Stimulated activated CD4-positive, alpha-beta T cell treated with anti-CD3 and anti-CD28 coated beads, Interleukin-1b, Interleukin-23, amount 100 ng/mL, for 1 hour (primary cell): ENCODE measurements at places on chromosomes 4 and X.

DNA sequence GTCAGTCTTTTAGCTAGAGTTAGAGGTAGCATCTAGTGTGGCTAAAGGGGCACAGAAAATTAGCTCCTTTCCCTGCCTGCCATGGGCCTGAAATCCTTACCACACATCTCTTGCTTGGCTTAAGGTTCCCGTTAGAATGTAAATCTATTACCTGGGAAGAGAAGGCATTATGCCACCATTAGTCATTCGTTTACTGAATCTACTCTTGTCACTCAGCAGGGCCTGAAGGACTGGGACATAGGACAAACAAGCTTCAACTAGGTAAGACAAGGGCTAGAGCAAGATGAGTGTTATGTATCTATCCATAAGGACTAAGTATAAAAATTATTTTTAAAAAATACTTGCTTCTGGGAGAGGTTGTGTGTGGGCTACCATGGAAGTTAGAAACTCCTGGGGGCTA, 112.4 kb downstream of the CT47B1 start:
- DNase-seq = no peak

DNA sequence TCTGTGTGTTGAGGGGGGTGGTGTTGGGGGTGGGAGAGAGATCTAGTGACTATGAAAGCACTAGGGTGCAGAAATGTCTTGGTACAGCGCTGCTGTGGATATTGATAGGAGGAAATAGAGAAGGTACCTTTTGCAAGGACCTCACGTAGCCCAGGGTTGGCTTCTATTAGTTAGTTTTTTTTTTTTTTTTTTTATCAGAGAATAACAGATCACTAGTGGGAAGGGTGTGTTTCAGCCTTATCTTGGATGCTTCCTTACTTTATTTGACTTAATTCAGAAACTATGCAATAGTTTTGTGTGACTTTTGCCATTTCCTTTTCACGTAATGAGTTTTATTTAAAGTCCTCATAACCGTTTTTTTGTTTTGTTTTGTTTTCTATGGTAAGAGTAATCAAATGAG, 16.4 kb upstream of the PGRMC2 start:
- DNase-seq = no peak

DNA sequence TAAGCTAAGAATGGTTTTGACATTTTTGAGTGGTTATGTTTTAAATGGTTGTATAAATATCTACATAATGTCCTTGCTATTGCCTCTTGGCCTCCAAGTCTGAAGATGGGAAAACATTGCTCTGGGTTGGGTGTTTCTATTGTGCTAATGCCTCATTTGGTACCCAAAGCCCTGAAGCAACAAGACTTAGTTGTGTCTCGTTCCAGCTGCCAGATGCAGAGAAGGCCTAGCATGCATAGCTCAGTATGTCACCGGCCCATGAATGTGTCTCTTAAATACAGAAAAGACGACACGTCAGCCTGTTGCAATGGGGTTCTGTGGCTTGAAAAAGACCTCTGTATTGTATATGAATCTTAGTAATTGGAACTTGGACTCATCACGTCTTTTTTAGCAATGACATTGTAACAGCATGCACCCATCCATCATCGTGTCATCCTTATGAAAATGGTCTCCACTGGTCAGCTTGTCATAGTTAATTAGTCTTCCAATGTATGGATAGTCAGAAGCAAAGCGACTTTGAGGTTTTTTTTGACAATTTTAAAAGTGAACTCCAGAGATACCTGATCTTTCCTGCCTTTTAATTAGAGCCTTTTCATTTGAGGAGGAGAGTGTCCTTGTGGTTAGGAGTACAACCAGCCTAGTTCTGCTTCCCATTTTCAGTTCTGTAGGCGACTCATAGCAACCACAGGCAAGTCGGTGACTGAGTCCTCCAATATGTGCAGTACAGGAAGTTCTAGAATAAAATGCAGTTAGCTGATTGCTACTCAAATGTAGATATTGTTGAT, 126.4 kb upstream of the GATB start:
- DNase-seq = no peak

DNA sequence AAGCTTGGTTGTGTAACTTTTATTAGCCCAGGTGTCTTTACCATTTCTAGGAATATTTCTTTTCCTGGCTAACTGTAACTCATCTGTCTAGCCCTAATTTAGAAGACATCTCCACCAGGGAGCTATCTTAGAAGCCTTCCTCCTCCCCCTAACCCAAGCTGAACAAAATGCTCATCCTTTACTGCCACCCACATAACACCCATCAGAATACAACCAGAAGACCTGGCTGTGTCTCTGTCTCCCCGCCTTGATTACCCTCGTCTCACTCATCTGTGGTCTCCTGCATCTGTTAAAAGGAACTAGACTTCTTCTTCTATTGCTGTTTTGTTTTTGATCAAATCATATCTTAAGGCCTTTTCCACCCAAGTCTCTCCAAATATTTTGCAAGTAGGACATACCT, 4.8 kb upstream of the TMEM154 start:
- no peak for DNase-seq

- DNase-seq = no peak
These were observed 49.0 kb upstream of the TRAM1L1 start for GRCh38 chr4:117134386-117134785.

DNA sequence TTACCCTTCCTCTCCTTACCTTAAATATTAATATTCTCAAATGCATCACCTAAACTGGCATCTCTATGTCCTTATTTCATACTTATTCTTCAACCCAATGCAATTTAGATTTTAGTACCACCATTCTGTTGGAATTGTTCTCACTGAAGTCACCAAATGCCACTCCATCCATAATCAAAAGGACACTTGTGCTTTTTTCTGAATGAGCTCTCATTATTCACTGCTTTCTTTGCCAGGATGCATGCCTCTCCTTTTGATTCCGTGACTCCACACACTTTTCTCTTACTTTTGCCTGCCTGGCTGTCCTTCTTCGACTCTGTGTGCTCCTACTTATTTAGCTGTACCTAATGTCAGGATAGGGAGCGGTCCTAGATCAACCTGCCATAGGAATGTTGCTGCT, 633.1 kb upstream of the BOD1L1 start:
- no peak for DNase-seq

- no peak for DNase-seq
These were observed 95.0 kb downstream of the NYX start for GRCh38 chrX:41542135-41542534.

DNA sequence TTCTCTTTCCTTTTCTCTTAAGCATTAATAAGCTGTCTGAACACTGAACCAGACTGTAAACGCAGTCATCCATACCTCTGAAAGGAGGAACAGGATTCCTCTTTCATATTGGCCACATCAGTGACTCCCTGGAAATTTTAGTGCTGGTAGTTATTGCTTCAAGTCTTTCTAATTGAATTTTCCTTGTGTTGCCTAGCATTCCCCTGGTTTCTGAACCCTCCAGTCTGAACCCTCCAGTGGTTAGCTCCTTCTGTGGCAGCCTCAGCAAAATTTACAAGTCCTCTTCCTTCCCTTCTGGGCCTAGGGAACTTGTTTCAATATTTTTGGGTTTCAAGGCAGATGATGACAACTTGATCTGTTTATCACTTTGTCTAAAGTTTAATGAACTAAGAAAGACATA, 7.9 kb downstream of the SPARCL1 start:
- DNase-seq = no peak

DNA sequence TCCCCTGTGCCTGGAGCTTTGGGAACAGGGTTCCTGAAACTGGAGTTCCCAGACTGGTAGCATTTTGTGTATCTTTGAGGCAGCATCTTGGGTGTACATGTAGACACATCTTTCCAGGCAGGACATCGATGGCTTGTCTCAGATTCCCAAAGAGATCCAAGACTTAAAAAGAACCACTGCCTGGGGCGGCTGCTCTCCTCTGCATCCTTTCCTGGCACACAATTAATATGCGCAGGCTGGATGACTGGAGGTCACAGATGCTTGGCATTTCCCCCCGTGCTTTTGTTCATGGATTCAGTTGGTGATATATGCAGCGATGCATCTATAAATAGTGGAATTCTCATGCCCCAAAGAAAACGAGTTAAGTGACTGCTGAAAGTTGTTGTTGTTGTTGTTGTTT, 80.5 kb downstream of the CLDN34 start:
- DNase-seq = no peak

DNA sequence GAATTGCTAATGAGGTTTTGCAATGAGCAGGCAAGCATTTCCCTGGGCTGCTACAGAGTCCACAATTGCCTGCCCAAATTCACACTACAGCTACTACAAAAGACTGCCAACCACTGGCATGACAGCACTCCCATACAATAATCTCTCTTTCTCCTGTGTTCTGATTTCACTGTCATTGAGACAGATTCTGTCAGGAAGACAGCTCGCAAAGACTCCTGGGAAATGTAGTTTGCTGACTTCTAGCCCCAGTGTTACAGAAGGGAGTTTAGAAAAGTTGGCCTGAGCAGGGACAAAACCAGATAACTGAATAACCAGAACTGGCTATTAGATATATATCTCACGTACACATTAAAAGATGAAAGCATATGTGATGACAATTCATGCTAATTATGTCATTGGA, 1231.3 kb upstream of the PRKX start:
- no peak for DNase-seq

GRCh38 chr4:48047421-48047844, 30.9 kb downstream of the NIPAL1 start:
- DNase-seq = peak; percentile 21

DNA sequence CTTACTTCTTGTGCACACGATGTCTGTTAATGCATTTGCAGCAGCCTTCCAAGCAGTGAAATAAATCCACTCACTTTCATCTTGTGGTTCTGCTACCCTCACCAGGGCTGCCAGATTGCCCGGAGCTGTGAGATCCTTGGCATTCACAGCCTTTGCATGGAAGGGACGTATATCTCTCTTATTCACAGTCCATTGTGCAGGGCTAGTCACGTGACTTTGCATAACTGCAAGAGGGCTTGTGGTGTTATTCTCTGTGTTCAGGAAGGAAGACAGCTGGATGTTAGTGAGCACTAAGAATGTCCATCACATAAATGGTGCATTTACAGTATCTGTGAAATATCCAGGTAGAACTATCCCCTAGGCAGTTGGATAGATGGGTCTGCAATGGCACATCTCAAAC, 96.5 kb upstream of the BEND4 start:
- no peak for DNase-seq

GRCh38 chr4:142181021-142181420, 544.6 kb downstream of the IL15 start:
- DNase-seq = no peak

DNA sequence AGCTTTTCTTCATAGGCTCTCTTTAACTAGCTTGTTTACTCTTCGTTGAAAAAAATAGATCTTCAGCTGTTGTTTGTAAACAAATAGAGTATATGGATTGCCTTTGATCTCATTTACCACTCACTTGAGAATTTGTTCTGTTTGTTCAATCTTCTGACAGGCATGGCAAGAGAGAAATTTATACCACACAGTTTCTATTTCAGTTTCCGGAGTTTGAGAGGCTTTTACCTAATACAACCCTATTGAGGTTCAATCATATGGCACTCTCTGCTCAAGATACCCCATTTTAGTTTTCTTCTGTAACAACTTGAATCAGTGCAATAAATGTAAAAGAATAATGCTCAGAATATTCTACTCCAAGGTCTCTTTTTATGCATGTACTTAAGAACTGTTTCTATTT, 148.0 kb downstream of the EMCN start:
- no peak for DNase-seq

GRCh38 chrX:10008483-10009056, 41.4 kb downstream of the CLDN34 start:
- no peak for DNase-seq

GRCh38 chr4:89681219-89681618, 155.7 kb downstream of the SNCA start:
- no peak for DNase-seq

DNA sequence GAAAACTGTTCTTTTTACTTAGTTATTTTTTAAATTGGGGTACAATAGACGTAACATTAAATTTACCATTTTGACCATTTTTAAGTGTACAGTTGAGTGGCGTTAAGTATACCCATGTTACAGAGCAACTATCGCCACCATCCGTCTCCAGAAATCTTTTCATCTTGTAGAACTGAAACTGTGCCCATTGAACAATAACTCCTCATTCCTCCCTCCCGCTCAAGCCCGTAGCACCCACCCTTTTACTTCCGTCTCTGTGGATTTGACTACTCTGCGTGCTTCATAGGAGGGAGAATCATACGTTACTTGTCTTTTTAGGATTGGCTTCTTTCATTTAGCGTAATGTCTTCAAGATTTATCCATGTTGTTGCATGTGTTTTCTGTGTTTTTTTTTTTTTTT, 55.3 kb downstream of the TMEM131L start:
- no peak for DNase-seq

- DNase-seq = no peak
These were observed 323.6 kb downstream of the BCOR start for GRCh38 chrX:39773923-39774773.

DNA sequence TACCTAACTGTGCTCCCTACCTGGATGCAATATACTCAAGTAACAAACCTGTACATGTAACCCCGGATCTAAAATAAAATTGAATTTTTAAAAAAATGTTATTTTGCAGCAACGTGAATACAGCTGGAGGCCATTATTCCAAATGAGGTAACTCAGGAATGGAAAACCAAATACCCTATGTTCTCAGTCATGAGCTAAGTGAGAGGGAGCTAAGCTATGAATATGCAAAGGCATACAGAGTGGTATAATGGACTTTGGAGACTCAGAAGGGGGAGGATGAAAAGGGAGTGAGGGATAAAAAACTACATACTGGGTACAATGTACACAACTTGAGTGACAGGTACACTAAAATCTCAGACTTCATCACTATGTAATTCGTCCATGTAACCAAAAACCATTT, 78.6 kb downstream of the CENPC start:
- no peak for DNase-seq

- no peak for DNase-seq
These were observed 997.4 kb upstream of the PRKX start for GRCh38 chrX:4710618-4711433.

- DNase-seq = no peak
These were observed 112.5 kb downstream of the MAB21L2 start for GRCh38 chr4:150694438-150694837.

DNA sequence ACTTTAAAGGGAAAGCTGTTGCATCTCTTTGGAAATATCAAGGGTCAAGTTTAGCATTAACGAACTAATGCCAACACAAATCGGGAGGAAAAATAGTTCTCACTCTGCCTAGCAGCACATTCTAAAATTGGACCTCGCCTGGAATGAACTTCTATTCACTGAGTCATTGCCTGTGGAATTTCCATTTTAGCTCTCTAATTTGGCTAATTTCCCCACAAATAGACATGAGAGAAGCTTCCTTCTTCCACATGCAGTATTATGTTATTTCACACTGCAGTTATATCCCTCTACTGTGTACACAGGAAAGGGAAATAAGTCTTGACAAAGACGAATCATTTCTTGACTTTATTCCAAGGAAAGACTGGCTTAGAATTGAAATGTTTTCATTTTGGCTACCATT, 9.3 kb downstream of the ZXDA start:
- DNase-seq = no peak

DNA sequence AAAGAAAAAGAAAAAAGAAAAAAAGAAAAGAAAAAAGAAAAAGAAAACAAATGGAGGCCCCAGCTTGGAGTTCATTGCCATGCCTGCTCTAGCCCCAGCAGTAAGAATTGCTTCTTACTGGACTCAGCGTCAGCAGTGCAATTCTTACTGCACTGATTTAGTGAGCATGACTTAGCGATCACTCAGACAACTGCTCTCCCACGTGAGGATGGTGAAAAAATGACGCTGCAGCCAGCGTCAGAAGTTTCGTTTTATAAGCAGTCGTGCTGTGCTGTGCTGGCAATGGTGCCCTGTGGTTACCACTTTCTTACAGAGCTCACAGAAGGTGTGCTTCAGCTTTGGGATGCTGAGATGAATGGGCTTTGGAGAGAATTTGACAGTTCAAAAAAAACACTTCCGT, 68.3 kb upstream of the DDX3X start:
- no peak for DNase-seq

GRCh38 chrX:104929324-104929723, 291.2 kb downstream of the TEX13A start:
- DNase-seq = no peak
